Lung microvascular endothelial cell (primary cell): ENCODE measurements at places on chromosomes 1 and 21. TPM values are rescaled to one million over a fixed set of nuclear protein-coding genes. Genes with fewer than 3 reads are reported as not detected.

The PRDM16 gene
- total RNA-seq = 0.22 TPM in 1 of 2 replicates, not detected in the other

The CAPZB gene
- total RNA-seq = 104 and 109 TPM in 2 replicates

The LRRC71 gene
- total RNA-seq = under 0.01 TPM in 2 replicates

The TNFRSF14 gene
- 55.8 and 177 TPM in 2 replicates for total RNA-seq

The ADCY10 gene
- not detected in 2 replicates for total RNA-seq

The C1orf21 gene
- 2.8 and 12.7 TPM in 2 replicates for total RNA-seq

The ATP6V1G3 gene
- total RNA-seq = not detected in 2 replicates

The HTR6 gene
- not detected in 2 replicates for total RNA-seq

The CACNA1S gene
- total RNA-seq = not detected in 2 replicates
